ENCODE measurements at places on chromosomes 7 and 10.

DNA sequence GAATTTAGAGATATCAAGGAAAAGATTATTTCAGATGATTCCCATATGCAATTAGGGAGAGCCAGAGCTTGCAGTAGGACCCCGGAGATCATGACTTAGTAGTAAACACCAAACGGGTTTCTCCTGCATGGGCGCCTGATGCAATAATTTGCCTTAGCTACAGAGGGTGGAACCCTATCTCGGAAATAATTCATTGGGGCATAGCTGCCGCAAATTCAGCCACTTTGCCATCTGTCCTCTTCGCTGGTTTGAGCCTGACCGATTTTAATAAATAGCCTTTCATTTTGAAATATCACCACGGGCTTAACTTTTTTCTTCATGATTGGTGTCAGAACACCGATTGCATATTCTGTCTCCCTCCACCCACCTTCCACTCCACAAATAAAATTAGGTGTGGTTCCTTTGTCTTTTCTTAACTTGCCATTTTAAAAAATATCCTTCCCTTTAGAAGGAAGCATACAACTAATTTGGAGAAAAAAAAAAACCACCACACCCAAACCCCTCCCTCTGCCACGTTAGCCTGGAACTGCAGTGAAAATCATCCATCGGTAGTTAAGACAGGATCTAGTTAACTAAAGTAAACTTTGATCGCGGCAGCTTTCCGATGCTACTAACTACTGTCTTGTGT, 1.4 kb downstream of the GARS1 start:
- DNase-seq, result no peak

- DNase-seq, result no peak
Measured at GRCh38 chr10:62545160-62546066, 171.2 kb downstream of the ZNF365 start.

DNA sequence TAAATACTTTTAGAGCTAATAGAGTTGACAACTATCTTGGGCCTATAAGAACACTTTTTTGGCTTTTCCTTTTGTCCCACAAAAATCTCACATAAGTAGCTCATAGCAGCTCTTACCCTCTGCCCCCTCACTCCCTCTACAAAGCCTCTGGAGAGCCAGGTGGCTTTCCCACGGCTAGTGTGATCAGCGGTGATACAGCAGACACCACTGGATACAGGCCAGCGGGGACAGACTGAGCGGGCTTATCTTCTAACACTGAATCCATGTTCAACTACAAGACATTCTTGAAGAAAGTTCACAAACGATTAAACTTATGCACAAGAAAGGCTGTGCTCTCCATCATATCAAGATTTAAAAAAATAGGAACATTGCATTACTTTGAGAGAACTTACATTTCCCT, 377.2 kb downstream of the PARD3 start:
- DNase-seq, result no peak

- no peak for DNase-seq
Measured at GRCh38 chr7:158766570-158767281, 62.1 kb upstream of the NCAPG2 start.

GRCh38 chr7:31493714-31494181, 20.1 kb upstream of the ITPRID1 start:
- DNase-seq, result peak; percentile 50

GRCh38 chr10:19853831-19854230, 37.6 kb downstream of the PLXDC2 start:
- no peak for DNase-seq

DNA sequence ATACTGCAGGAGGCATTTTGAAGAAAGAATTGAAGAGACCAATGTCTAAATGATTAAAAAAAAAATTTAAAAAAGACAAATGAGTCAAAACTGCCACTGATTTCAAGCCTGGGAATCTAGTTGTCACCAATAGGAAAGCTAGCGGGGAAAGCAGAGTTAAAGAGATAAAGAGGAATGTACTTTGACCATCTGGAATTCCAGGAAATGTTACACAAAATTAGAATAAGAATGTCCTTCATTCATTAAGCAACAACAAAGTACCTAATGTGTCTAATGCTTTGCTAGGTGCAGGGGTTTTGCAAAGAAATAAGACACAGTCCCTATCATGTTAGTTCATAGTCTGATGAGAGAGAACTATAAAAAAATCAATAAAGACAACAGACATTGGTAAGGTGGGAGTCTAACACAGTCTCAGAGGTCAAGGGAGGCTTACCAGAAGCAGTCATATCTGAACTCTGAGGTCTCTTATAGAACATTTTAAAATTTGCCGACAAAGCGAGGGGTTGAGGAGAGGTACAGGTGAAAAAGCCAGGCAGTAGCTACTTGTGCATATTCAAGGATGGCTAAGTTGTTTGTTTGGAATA, 8.8 kb upstream of the TYSND1 start:
- DNase-seq, result no peak

GRCh38 chr7:113715262-113715661, 203.5 kb downstream of the PPP1R3A start:
- no peak for DNase-seq

- no peak for DNase-seq
Measured at GRCh38 chr7:92994901-92995300, 122.9 kb downstream of the SAMD9 start.

GRCh38 chr7:87204933-87205332, 14.6 kb downstream of the TMEM243 start:
- no peak for DNase-seq

GRCh38 chr10:34446049-34446448, 369.0 kb downstream of the PARD3 start:
- no peak for DNase-seq

GRCh38 chr10:16952610-16953009, 135.4 kb upstream of the RSU1 start:
- no peak for DNase-seq

- no peak for DNase-seq
Measured at GRCh38 chr7:128167791-128168666, 73.0 kb upstream of the LEP start.

DNA sequence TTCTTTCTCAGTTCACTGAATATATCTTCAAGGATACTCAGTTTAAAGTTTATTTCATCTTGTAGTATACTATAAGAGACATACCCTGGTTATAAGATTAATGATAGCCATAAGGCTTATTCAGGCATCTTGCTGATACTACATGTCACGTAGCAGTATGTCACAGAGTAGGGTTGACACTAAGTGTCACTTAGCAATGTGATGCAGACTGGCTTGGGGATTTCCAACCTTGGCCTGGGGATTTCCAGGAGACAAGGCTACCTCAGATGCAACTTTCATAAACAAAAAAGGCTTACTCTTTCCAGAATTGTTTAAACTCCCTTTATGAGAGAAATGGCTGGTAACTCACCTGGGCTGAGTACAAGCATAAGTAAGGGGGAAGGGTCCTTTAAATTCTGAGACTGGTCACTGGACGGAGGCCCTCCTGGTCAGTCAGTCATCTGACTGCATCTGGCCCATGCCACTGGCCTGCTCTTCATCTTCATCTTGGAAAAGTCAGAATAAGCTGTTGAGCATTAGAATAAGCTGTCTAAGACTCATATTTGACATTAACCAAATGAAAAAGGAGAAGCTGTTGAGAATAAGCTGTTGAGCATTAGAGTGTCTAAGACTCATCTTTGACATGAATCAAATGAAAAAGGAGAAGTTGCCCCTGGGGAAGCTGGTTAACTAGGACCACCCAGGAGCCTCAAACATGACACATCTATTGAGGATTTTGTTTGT, 9.5 kb downstream of the SLC13A1 start:
- DNase-seq, result no peak

DNA sequence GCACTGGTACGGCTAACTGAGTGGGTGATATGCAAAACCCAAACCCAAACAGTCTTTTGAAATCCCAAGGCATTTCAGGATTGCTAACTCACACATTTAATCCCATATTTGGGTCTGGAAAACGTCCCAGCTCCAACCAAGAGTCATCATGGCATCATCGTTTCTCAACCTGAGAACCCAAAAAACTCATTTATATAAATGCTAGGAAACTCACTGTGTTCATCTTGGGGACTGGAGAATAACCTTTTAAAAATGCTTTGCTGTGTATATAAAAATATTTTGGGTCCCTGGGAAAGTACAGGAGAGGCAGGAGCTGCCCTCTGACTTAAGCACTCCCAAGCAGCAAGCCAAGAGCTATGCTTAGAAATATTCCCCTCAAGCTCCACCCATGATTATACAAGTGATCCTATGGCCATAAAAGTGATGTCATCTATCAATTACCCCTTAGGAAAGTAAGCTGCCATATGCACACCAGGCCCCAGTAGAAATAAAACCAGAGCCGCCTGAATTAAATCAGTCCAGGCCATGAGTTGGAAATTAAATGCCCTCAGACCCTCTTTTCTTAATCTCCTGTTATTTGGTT, 352.1 kb downstream of the FRMD4A start:
- no peak for DNase-seq

GRCh38 chr7:44240983-44241510, 40.3 kb downstream of the YKT6 start:
- peak; percentile 27 for DNase-seq

- DNase-seq, result no peak
Measured at GRCh38 chr7:44076101-44076895, 6.0 kb downstream of the POLM start.

DNA sequence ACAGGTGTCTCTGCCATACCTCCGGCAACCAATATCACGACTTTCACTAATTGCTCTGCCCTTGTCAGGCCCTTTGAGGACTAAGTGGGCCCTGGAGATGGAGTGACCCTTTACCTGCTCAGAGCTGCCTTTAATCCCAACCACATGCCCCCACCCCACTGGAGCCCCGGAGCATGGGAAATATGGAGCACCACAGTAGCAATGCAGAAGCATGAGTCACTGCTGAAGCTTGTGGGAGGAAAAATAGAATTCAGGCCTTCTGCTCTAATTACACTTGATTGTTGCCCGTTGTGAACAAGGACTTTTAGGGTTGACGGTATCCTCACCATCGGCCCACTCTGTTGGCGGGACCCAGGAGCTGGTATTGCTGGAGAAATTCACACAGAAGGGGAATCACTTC, 52.5 kb upstream of the FRMD4A start:
- DNase-seq, result no peak

- DNase-seq, result no peak
Measured at GRCh38 chr7:34603711-34604444, 54.1 kb upstream of the NPSR1 start.

GRCh38 chr7:30225863-30226613, 58.4 kb upstream of the ZNRF2 start:
- peak; percentile 66 for DNase-seq

DNA sequence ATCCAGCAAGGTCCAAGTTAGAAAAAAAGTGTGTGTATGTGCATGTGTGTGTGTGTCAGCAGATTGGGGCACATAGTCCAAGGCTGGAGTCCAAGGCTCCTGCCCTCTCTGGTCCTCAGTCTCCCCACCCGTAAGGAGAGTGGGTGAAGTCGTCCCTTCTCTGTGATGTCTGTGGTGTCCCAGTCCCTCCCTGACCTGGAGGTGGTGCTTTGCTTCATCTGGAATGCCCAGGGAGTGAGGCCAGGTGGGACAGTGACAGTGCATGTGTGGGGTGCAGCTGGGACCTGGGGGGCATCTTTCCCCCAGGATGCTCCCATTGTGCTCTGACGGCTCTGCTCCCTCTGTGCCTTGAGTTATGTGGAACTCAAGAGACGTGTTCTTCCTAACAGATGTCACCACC, 18.0 kb downstream of the AQP1 start:
- DNase-seq, result no peak

DNA sequence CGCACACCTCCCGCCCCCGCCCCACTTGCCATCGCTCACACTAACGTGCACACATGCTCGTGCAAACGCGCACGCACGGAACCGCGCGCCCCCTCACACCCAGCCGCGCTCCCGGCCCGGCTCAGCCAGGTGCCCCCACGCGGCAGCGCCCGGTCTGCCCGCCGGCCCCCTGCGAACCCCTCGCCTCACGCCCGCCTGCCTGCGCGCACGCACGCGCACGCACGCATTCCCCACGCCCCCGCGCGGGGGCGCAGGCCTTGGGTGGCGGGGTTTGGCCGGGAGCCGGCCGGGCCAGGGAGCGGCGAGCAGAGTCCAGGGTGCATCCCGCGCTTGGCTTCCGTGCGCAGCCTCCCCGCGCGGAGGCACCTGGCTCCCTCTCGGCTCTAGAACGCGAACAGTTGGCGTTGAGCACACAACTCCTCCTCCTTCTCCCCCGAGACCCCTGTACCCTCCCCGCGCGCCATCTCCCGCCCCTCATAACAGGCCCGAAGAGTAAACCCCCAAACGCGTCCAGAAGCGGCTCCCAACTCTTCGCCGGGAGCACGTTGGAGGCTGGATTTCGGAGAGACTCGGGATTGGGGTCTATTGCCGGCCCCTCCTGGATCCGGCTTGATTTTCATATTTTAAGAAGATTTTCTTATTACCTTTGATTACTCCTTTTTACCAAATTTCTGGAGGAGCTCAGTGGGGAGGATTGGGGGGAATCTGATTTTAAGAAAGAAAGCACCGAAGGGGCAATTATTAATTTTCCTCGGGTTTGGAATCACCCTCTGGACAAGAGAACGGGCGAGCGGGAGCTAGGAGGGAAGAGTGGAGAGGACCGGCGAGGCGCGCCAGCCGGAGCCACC, 527 bp upstream of the SORCS3 start:
- DNase-seq, result no peak

DNA sequence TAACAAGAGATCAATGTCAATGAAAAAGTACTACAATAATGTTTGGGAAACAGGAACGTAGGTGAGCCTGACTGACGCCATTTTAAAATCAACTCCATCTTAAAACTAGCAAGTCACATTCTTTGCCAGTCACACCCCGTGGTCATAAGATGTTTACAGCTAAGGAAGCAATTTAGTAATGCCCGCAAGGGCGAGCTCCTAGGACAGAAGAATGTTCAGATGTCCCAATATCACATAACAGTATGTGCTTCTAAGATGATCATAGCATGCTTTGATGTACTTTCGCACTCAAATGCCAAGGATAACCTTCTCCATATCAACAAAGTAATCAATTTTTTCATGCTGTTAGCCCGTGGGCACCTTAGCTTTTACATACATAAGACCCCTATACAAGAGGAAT, 113.8 kb upstream of the EGFR start:
- no peak for DNase-seq

DNA sequence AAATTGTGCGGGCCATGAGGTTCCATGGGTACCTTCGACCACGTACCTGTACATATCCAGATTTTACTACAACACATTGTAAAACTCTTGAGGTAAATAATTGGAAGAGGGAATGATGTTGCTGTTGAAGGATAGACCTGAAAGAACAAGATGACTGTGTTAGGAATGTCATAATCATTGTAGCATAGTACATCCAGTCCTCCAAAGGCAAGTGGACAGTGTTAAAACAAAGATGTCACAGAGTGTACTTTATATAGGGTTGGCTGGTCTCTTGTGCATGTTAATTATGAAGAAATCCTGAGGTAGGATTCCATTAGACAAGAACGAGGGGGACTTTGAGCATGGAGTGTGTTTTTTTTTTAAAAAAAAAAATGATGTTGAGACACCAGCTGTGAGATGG, 30.4 kb downstream of the VWC2 start:
- no peak for DNase-seq

DNA sequence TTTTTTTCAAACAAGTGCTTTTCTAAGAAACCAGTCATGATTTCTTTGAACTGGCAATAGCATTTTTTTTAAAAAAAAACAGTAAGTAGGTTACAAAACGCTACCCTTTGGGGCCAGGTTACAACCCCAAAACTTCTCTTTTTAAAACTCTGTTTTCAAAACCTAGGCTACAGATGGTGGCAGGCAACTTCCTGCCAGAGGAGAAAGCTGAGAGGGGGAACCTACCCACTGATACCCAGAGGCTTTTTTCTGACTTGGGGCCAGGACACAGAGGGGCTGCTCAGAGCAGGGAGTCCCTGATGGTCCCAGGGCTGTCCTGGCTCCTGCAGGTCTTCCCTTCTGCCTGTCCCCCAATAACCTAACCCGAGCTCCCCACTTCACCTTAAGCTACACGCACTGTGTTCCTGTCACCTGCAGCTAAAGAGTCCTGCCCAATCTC, 6.9 kb downstream of the STN1 start:
- DNase-seq, result no peak

- no peak for DNase-seq
Measured at GRCh38 chr10:100347568-100348195, 649 bp downstream of the SCD start.
